CD4-positive, alpha-beta T cell treated with Interferon alpha-2 for 1 hour (primary cell): ENCODE measurements at places on chromosomes 5 and 9.

DNA sequence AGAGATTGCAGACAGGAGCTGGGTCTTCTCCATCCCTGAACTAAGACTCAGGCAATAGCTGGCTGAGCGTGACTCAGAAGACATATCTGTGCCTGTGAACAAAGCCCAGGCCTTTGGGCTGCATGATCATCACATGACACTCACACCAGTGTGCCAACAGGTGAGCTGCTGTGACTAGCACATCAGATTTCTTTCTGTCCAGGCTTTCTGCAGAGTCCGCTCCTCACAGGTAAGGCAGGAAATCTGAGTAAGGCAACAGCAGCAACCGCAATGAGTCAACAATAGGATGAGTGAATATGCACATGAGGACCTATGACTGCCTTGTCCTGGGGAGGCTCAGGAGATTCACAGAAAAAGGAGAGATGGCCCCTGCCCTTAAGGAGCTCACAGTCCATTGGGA lies 293.6 kb downstream of the ACTL7B start:
- DNase-seq = no peak

DNA sequence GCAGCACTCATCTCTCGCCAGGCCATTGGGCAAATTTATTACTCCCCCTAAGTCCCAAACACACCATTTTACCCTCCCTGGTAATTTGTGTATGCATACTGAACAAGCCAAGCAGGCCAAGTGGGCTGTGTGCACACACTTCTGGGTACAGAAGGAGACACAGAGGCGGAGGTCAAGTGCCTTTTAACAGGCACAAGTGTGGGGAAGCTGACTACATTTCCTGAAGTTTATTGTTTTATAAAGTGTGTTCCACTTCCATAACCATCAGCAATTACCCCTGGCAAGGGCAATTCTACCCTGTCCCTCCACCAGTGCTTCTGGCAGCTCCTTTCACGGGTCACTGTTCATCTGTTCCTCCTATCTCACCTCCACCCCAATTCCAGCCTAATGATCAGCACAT lies 93.9 kb downstream of the SETX start:
- no peak for DNase-seq

DNA sequence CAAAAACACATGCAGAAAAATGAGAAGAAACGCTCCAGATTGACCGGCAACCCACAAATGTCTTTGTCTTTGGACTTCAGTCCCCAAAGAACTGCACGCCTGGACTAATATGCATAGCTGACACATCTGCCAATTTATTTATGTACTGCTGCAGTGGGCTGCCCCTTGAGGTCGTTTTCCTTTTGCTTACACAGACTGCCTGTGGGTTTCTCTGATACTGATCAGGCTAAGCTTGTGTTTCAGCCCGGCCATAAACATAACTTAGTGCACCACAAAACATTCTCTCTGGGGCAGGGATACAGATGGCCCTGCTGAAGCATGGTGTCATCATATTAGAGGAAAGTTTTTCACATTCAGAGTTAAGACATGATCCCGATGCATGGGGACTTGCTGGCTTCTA lies 75.4 kb downstream of the NUDT12 start:
- no peak for DNase-seq

DNA sequence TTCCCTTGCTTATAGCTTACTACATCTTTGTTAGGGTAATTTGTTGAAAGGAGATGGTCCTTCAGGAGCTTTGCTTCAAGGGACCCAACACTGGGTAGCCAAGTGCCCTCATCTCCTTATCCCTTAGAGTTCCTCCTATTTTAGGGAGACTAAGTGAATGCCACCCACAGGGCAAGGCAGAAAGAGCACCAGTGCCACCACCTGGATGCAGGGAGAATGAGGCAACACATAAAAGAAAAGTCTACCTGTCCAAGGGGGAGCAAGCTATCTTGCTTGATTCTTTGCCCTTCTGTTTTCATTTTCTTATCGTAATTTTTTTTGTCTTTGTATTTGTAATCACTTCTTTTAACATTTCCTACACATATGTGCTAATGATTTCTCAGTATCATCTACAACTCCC lies 205.5 kb downstream of the NPR3 start:
- DNase-seq = no peak

DNA sequence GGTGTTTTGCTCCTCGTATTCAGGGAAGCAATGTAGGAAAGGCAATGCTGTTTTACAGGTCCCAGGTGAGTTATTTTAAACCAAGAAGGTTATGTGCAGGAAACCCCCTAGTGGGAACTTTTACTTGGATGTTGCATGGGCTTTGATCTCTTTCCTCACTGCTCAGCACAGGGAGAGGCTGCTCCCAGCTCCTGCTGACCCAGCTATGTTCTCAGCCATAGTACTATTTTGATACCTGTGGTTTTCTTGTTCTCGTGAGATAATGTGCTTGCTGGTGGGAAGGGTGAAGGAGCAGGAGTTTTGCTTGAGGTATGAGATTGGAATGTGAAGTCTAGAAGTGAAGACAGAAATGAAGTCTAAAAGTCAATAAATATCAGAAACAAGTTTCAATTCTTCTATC lies 265.6 kb upstream of the FBXL7 start:
- DNase-seq = no peak

DNA sequence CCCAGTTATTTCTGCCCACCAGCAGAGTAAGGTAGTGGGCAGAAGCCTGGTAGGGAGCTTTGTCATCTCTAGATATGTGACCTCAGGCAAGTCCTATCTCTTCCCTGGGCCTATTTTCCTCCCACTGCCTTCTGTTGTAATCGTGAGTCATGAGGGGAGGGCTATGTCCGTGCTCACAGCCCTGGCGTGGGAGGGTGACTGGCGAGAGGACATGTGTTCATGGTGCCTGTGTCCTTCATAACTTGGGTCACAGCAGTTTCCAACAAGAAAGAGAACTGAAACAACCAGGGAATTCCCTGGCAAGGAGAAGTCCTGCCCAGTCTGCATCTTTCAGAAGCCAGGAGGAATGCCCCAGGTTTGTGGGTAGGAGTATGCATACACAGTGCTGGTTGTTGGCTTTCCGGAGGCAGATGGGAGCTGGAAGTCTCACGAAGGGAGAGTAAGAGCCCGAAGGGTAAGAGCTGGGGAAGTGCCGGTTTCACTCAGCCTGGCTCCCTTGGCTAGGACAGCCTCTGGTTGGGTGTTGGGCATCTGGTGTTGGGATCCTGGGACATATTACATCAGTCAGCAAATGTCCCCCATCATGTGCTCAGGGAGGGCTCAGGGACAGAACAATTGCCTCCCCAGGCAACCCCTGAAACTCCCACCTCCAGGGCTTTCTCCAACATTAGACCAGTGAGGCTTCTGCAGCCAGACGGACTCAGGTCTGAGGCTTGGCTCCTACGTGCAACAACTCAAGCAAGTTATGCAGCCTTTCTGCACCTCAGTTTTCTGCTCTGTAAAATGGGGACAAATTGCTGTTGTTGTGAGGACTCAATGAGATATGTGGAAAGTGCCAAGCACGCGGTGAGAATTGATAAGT lies 4.3 kb upstream of the TIFAB start:
- DNase-seq = peak; percentile 27

- no peak for DNase-seq
Observed at GRCh38 chr9:37976714-37977477, 73.0 kb upstream of the SLC25A51 start.

- no peak for DNase-seq
Observed at GRCh38 chr5:148816357-148816756, 10.1 kb upstream of the ADRB2 start.

DNA sequence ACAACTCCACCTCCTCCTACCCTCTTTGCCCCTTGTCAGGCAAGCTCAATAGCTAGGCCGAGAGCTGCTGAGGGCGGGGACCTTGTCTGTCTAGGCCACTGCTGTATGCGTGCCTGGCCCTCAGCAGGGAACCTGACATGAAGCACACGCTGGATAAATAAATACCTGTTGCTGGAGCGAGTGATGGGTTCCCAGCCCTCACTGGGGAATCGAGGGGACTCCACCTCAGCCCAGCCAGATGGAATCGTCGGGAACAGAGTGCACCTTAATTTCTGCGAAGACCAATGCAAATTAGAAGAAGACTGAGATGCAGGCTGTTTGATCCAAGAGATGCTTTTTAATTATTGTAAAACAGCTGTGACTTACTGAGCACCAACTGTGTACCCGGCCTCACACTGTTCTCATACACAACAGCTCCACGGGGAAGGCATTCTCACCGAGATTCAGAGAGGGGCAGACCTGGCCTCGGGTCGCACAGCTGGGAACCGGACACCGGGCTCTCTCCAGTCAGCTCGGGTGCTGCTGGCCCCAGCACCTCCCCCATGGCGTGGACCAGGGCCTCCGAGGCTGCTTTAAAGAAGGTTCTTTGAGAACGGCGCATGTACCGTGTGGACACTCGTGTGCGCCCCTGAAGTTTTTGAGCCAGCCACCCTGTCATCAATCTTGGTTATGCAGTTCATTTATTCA lies 109.7 kb upstream of the IER5L start:
- DNase-seq = no peak

DNA sequence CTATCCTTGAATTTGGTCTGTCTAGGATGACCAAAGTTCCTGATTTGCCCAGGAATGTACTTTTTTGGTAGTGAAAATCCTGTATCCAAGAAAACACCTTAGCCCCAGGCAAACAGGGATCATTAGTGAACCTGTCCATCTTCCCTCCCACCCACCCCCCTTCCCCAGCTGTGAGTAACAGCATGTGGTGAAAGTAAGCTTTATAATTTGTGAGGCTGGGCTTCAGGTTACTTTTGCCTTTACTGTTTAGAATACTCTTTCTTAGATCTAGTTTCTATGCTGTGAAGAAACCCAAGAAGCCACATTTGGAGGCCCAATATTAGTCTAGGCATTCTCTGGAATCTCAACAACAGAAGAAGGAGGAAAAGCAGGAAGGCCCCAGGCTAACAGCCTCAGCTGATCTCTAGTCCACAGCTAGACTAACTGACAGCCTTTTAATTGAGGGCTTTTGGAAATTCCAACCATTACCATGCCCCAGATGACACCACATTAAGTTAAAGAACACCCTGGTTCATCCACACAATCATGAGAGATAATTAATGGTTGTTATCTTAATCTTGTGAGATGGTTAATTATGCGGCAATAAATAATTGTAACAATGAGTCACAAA lies 703.0 kb upstream of the NUDT12 start:
- no peak for DNase-seq

DNA sequence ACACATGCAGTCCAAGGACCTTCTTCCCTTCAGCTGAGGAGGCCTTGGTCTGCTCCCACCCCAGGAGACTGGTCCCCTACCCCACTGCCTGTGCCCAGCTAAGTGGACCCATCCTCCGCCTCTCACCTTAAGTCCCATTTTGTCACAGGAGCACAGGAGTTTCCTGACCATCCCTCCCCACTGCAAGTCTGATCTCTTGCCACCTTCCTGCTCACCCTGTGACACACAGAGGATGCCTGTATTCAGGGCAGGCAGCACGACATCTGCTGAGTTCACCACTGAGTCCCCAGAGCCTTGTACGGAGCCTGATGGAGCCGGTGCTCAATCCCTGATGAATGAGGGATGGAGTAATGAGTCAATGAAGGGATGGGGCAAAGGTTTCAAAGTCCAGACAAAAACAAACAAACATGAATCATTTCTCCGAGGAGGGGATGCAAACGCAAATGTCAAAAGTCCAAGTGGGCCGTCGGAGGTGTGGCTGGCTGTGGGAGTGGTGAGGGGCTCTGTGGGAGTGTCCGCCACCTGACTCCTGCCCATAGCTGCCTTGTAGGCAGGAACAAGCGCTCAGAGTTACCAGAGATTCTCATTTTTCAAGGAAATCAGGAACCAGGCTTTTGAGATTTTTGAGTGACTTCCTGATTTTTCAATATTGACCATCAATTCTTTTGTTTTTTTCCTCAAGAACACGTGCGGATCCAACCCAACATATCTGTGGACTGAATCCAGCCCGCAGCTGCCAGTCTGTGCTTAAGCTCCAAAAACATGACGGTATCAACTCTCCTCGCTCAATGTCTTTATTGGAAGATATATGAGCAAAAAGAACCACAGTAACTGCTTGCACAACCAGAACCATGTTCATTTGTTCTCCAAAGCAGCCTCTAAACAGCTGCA lies 4.4 kb downstream of the RAPGEF1 start:
- DNase-seq = no peak

DNA sequence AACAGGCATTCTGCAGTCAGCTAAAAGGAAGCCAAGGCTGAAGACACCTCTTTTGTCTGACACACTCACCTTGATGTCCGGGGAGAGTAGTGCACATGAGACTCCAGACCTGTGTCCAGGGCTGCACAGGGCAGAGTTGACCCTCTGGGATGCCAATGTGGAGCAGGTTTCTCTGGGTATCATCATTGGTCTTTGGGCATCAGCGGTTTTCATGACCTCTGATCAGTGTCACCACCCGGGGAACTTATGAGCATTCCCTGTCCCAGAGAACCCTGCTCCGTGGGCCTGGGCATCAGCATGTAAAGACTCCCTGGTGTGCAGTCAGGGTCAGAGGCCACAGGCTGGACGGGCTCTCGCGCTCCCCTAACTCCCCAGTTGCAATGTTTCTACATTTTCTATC lies 80.2 kb downstream of the NSUN2 start:
- no peak for DNase-seq

DNA sequence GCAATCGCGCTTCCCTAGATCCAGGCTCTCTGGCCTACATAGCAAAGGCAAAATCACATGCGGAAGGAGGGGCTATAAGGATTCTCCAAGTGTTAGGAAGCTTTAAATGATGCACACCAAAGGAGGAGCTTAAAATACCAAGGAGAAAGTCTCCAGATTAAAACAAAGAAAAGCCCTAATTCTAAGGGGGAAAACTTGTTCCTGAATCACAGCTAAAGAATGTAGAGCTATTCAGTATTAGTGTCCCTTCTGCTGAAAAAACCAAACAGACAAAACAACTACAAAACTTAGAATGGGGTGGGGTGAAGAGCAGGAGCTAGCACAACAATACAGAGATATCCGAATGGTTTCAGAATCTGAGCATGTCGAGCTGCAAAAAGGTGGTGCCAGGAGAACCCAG lies 213.7 kb downstream of the DCP2 start:
- no peak for DNase-seq

- DNase-seq = no peak
Observed at GRCh38 chr9:114791312-114791711, 14.5 kb downstream of the TNFSF15 start.

DNA sequence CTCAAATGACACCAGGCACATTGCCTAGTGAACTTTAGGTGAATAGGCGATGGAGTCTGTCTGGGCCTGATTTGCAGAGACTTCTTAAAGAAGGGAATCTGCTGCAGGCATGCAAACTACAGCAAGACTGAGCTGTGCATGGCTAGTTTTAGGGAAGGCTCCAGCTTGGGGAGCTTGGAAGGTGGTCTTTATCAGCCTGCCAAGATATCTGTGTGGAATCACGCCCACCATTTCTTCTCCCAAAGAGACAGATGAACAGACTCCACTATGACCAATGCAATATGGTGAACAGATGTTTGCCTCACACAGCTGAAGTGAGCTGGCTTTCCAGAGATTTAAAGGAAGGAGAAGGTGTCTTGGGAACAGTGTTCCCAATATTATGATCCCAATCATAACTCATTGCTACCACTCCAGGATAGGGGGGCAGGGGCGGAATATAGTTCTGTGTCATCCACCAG lies 129.0 kb upstream of the HMHB1 start:
- DNase-seq = no peak

- no peak for DNase-seq
Observed at GRCh38 chr9:112091810-112092209, 83.3 kb downstream of the SUSD1 start.

- DNase-seq = no peak
Observed at GRCh38 chr5:41878173-41878572, 7.9 kb upstream of the OXCT1 start.
